MV-4-11 (cell line): ENCODE measurements at places on chromosomes 16 and 17.
A peak's percentile ranks its signal among the peaks of the same experiment; 100 is the strongest.

- DNase-seq: no peak
Measured at GRCh38 chr16:75821117-75821516, 94.8 kb upstream of the CPHXL start.

DNA sequence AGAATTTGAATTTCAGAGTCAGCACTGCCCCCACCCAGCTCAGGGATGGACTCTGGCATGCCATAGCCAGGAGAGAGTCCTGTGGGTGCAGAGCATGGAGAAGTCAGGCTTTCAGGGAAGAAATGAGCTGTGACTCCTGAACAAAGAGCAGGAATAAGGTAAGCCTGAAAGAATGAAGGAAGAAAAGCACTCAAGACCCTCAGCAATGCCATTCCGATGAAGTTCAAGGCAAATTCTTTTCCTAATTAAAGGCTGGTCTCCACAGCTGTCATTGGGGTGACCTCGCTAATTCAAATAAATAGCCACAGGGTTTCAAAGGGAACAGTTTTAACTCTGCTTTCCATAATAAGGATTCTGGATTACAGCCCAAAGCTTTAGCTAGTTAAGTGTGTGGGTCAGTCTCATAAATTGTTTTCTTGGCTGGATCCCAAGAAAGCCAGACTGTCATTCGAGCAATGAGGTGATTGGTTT, 31.7 kb downstream of the TOM1L2 start:
- no peak for DNase-seq

GRCh38 chr17:41976142-41976768, 9.7 kb downstream of the CNP start:
- DNase-seq: no peak

DNA sequence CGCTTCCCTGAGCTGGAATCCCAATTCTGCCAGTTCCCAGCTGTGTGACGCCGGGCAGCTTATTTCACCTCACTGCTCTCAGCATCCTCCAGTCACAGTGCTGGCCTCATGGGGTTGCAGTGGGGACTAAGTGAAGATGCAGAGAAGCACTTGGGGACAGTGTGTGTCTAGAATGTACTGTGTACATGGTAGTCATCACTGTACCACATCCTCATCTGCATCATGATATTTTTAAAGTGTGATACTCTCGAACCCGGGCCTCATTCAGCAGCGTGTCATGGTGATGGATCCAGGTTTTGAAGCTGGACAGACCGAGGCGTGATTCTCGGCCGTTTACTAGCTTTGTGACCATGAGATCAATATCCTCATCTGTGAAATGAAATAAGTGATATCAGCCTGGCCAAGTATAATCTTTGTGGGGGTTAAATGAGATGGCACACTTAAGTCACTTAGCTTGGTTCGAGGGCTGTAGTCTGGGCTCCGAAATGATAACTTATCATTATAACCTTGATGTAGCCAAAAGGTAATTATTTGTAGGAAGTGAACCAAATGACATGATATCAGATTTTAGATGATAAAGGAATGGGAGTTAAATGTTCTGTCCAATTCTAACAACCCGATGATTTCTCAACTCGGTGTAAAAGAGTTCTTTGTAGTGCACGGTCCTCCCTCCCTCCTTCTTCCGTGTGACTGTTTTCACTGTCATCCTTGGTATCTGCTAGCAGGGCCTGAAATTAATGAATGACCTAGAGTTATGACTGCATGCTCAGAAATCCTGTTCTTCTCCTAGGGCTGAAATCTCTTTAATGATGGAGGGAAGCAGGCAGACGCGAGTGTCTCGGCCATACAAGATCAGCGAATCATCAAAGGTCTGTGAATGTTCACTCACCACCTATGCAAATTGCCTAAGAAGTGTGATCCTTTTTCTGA, 2.0 kb downstream of the KLHL36 start:
- DNase-seq: no peak

- DNase-seq: peak; percentile 93
Measured at GRCh38 chr17:39928858-39929645, 1.5 kb downstream of the LRRC3C start.

- DNase-seq: no peak
Measured at GRCh38 chr16:64982581-64982980, 139.3 kb downstream of the CDH11 start.

- peak; percentile 68 for DNase-seq
Measured at GRCh38 chr17:15981208-15981607, 18.3 kb downstream of the ZSWIM7 start.

- no peak for DNase-seq
Measured at GRCh38 chr17:82611140-82612058, 36.8 kb downstream of the WDR45B start.

GRCh38 chr17:40697297-40697696, 6.3 kb downstream of the KRT24 start:
- no peak for DNase-seq

DNA sequence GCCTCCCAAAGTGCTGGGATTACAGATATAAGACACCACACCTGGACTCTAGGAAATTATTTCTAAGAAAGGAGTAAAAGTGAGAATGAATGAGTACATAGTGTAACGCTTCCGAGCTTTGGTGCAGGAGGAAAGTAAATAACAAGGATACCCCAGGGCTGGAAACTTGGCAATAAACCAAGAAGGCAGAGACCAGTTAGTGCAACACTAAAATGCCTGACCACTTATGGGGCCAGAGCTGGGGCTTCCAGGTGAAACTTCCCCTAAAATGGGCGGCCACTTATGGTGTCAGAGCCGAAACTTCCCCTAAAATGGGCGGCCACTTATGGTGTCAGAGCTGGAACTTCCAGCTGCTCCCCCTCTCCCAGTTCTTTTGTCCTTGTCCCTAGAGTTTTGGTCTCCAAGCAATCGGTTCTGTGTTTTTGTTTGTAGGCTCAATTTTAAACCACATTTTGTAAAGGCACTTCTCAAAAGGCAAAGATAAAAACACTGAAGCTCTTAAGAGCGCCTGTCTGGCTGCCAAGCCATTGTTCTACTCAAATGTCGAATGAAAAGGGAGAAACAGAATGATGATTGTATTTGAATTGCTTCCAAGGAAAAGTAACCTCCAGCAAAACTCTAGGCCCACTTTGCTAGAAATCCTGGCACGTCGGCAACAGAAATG, 63.9 kb downstream of the NXN start:
- DNase-seq: no peak

DNA sequence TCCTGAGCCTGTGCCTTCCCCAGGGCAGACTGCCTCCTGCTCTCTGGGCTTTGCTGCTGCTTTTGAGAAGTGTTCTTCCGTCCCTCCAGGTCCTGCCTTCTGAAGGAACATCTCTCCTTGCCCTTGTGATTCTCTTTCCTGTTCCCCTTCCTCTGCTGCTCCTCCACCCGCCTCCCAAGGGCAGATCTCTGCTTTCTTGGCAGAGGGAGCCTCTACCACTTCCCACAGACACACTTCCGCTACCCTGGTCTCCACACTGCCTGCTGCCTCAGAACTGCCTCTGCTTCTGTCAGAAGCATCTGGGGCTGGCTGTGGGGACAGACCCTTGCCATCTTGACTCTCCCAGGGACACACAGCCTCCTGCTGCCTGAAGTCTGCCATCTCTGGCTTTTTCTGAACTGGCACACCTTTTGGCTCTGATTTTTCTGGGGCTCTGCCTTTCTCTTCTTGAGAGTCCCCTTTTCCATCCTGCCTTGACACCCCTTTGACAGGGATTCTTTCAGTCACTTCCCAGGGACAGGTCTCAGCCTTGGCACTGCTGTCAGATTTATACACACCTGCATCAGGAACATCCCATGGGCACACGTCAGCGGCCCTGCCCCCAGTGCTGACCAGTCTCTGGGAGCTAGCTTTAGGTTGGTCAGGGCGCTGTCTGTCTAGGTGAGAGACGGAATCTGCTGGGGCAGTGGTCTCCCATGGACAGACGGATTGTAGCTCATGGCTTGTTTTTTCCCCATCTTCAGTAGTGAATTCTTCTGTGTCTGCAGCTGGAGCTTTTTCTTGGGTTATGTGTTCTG, 16.6 kb downstream of the GPR179 start:
- peak; percentile 73 for DNase-seq

GRCh38 chr17:67165201-67165600, 79.8 kb downstream of the HELZ start:
- peak; percentile 96 for DNase-seq

GRCh38 chr17:51257150-51258081, 2.4 kb downstream of the MBTD1 start:
- DNase-seq: no peak

DNA sequence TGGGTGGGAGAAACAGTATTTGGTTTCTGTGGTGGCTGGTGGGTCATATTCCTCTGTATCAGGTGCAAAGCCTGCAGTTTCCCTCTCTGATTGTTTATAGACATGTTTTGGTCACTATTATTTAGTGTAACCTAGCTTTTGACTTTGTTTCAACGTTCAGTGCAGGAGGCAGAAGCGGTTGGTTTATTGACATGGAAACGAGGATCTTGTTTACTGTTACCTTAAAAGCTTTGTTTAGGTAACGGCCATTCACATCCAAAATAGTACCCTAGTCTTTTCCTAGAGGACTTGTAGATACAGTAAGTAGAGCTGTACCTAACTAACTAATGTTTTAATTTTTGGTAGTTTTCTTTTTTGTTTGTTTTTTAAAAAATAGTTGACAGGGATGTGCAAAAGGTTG, 3.5 kb downstream of the MSI2 start:
- DNase-seq: no peak

GRCh38 chr17:40018211-40019121, 3.2 kb downstream of the CSF3 start:
- DNase-seq: no peak

- peak; percentile 74 for DNase-seq
Measured at GRCh38 chr17:68771867-68772515, 170.8 kb upstream of the FAM20A start.

DNA sequence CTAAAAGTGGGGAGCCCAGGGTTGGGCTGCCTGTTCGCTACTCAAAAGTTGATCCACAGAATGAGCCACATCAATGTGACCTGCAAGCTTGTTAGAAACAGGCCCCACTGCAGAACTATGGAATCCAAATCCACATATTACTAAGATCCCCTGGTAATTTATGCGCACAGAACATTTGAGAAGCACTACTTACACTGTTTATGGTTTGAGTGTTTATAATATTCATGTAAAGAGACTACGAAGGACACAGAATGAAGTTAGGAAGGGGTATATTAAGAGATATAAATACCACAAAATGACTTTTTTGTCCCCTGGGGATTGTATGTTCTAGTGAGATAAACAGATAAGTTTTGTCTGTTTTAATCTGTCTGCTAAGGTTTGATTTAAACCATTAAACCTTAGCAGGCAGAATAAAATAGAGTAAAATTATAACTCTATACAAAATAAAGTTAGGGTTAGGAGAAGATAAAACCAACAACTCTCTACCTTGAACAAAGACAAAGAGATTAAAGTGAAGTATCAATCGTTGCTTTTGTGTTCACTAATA, 666.9 kb upstream of the SOX9 start:
- no peak for DNase-seq

- no peak for DNase-seq
Measured at GRCh38 chr17:2978991-2979390, 84.4 kb downstream of the OR1D5 start.

DNA sequence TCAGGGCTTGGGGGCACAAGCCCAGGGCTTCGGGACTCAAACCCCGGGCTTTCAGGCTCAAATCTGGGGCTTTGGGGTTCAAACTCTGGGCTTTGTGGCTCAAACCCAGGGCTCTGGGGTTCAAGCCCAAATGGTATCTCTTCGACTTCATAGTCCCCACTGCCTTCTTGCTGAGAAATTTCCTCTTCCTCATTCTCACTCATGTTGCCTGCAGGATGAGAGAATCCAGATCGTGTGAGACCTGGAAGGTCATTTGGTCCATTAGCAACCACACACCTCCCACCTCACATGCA, 576 bp downstream of the ZNF768 start:
- DNase-seq: no peak

- no peak for DNase-seq
Measured at GRCh38 chr16:2154533-2155090, 970 bp upstream of the TRAF7 start.

DNA sequence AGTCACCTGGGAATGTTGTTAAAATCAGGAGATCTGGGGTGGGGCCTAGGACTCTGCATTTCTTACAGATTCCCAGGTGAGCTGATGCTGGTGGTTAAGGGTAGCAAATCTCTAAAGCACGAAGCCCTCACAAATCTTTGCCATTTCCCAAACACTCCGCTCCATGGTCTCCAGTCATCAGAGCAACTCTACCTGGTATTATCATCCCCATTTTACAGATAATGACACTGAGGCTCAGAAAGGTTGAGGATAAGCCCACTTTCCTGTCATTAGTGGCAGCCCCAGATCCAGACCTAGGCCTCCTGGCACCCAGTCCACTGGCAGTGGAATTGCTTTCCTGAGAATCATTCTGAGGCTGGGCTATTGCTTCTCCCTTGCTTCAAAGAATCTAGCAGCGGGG, 8.7 kb downstream of the SLC46A1 start:
- no peak for DNase-seq

DNA sequence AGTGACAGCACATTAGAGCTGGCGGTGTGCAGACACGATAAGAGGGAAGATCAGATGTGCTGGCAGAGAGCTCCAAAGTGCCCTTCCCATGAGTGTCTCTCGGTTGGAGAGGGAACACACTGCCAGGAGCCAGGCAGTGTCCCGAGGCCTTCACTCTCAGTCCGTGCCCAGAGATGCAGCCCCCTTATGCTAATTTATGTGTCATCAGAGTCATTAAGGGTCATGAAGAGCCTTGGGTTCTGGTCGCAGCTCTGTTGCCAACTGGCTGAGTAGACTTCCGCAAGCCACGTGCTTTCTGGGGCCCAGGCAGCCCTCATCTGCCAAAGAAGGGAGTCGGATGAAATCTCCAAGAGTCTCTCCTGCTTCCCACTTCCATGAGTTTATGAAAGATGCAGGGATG, 232.5 kb downstream of the MSI2 start:
- DNase-seq: no peak

DNA sequence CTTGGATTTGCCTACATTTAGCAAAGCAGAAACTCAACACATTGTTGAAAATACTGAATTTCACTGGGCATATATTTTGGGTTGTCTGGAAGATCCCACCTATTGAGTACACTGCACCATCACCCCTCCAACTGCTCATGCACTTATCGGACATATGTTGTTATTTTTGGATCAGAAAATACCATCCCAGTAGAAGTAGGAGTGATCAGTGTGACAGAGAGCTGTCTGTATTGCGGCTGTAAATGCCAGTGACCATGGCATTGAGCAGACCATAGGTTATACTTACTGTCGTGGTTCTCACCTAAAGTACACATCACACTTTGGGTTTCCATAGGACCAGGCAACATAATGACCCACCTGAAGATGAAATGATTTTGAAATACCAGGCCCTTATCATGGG, 264.7 kb downstream of the CDH13 start:
- DNase-seq: no peak

- DNase-seq: no peak
Measured at GRCh38 chr17:50053654-50053960, 2.3 kb upstream of the ITGA3 start.

- DNase-seq: no peak
Measured at GRCh38 chr16:5045499-5046115, 11.9 kb upstream of the NAGPA start.
